Stimulated activated CD4-positive, alpha-beta T cell treated with anti-CD3 and anti-CD28 coated beads, TNF-alpha, amount 100 ng/mL, for 24 hours (primary cell): ENCODE measurements at places on chromosomes 5 and 9.

GRCh38 chr9:129400971-129401622 lies 219.8 kb downstream of the C9orf50 start:
- DNase-seq, result no peak

- no peak for DNase-seq
Measured at GRCh38 chr9:114375386-114376175, 12.2 kb downstream of the AKNA start.

DNA sequence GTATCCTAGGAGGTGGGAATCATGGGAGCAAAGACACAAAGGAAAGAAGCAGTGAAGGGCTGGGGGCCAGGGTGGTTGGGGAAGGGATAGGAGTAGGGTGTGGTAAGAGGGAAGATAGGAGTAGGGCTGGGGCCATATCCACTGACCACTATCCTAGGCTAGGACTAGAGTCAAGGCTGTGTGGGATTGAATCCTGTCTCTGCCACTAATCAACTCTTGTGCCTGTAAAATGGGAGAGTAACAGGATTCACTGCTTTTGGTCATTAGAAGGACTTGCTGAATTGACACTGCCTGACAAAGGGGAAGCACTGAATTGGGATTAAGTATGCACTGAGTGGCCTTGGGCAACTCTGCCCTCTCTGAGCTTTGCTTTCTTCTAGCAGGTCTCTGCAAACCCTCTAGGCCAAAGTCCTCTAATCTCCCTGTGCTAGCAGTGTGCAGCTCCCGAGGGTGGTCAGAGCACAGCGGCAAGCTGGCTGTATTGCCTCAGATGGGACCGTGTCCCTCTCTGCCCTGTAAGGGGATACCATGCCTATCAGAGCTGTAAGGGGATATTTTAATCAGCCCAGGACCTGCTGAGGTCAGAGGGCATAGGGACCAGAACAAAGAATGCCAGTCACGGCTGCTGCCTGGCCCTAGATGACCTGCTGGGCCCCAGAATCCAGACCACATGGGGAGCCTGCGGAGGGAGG lies 12.4 kb upstream of the DAB2IP start:
- DNase-seq, result no peak

DNA sequence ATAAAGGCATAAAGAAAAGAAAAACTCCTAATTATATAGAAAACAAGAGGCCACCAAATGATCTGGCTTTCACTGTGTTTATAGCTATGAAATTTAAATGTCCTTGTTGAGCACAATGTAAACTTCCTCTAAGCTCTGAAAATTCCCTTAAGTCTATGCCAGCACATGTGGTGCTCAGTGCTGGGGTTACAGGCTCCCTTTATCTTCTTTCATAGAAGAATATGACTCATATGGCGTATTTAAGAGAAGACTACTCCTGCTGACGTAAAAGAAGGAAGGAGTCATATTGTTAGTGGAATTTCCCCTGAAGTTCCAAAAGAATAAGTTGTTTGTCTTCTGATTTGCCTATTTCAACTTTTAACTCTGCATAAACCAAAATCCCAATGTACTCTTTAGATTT lies 30.4 kb downstream of the RNF145 start:
- no peak for DNase-seq

GRCh38 chr5:77181596-77182304 lies 28.7 kb upstream of the PDE8B start:
- no peak for DNase-seq

- no peak for DNase-seq
Measured at GRCh38 chr9:134224567-134225093, 60.3 kb upstream of the RNU6ATAC start.

GRCh38 chr5:136311999-136312398 lies 53.3 kb downstream of the TRPC7 start:
- DNase-seq, result no peak

GRCh38 chr5:151492729-151493128 lies 45.3 kb downstream of the SLC36A1 start:
- no peak for DNase-seq

DNA sequence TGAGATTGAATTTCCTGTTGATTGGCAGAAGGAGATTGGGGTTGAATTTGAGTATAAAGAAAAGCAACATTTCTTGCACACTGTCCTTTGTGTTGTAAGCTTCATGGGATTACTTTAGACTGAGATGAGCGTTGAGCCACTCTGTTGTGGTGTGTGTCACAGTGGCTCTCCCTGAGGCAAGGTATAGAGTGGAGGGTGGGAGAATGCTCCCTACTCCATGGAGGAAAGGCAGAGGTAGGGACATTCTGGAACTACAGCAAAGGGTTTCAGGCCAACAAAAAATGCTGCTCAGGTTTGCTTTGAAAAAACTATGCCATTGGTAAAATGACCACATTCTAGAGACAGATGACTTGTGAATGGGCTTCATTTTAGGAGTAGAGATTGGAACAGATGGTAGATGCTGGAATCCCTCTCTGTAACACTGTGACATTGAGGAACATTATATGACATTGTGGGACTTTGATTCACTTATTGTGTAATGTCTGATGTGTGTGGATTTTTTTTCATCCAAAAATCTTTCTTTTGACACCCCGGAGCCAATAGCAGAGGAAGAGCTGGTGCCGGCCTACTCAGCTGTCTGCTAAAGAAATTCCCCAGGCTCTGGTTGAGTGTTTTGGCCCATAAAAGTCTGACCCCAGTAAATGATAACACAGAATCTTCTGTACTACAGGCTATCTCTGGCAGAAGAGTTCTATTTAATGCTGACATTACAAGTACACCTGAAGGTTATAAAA lies 6.2 kb upstream of the CEP120 start:
- no peak for DNase-seq

- DNase-seq, result no peak
Measured at GRCh38 chr5:132065351-132065937, 5.0 kb downstream of the IL3 start.

DNA sequence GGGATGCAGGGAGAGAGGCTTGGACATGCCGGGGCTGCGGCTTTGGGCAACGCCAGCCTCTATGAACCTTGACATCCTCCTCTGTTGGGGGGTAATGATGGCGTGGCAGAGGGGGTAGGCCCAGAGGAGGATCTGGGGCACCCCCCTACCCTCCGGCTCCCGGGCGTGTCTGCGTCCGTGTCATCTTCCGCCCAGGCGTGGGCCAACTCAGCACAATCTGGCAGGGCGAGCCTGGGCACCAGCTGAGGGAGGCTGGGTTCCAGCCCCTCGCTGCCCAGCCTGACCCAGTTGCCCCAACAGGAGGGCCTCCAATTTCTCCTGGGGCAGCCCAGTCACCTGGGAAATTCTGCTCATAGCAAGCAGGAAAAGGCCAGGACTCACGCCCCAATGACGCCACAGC lies 62.9 kb upstream of the IL17B start:
- DNase-seq, result no peak

GRCh38 chr9:107389617-107390071 lies 99.9 kb downstream of the KLF4 start:
- no peak for DNase-seq

- DNase-seq, result no peak
Measured at GRCh38 chr5:173211284-173211683, 23.7 kb downstream of the NKX2-5 start.

GRCh38 chr9:106296426-106296825 lies 566.5 kb upstream of the ZNF462 start:
- DNase-seq, result no peak

GRCh38 chr5:60829490-60830266 lies 14.4 kb downstream of the ELOVL7 start:
- DNase-seq, result no peak

DNA sequence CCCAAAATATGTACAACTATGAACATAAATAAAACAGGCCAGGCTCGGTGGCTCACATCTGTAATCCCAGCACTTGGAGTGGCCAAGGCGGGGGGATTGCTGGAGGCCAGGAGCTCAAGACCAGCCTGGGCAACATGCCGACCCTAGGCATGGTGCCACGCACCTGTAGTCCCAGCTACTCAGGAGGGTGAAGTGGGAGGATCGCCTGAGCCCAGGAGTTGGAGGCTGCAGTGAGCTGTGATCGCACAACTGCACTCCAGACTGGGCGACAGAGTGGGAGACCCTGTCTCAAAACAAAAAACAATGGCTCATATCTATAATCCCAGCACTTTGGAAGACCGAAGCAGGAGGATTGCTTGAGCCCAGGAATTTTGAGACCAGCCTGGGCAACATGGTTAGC lies 1.5 kb downstream of the HAUS6 start:
- DNase-seq, result no peak

DNA sequence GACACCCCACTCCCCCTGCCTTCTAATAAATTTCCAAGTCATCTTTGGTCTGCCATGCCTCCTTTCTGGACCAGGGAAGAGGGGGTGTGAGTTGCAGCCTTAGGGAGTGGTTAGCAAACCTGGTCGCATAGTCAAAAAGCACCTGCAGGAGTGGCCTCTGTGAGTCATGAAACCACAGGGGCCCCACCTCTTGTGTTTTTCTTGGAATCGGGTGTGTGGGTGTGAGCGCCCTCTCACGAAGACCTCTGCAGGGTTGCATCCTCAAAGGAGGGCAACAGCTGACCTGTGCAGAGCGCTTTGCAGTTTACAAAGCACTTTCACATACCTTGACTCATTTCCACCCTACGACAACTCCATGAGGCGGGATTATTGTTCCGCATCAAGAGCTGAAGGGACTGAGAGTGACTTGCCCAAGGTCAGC lies 36.8 kb upstream of the TEX48 start:
- peak; percentile 82 for DNase-seq

DNA sequence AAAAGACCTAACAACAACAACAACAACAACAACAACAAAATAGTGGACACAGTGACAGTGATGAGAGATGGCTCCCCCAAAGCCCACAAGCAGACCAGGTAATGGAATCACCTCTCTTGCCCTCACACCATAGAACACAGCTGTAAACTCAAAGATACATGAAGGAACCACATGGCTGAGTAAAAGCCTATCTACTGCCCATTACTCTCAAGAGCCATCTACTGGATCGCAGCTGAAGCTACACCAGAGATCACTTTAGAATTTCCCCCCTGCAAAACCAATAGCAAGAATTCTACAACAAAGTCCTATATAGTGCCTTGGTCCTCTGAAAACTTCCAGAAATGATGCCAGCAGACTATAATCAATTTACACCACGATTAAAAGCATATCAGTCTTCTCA lies 1537.6 kb upstream of the CDH9 start:
- DNase-seq, result no peak

DNA sequence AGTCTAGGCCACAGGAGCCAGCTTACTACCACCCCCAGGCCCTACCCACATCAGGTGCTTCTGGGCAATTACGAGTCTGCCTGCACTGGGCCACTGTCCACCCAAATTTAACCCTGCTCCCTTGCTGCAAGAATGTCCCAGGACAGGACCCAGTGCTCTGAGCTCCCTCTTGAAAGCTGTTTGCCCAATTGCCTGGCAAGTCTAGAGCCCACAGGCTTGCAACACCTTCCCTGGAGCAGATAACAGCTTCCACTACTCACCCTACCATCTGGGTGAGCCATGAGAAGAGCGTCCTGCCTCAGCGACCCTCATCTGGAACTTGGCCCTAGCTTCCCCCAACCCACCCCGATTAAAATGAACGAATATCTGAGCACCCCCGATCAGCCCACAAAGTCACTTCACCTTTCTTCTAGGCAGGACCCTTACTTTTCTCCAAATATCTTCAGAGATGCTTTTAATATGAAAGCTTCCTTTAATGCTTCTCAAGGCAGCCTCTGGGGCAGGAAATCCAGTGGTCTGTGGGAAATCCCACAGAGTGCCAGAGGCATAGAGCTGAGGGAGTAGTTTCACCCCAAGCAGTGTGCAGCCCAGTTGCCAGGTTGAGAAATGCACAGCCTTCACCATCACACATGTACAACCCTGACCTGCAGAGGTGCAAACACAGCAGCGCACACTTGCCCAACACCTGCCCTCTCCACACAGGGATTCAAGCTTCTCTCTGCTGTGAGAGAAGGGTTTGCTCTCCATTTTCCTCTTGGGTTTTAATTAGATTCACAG lies 10.6 kb downstream of the ACSL6 start:
- DNase-seq, result no peak

DNA sequence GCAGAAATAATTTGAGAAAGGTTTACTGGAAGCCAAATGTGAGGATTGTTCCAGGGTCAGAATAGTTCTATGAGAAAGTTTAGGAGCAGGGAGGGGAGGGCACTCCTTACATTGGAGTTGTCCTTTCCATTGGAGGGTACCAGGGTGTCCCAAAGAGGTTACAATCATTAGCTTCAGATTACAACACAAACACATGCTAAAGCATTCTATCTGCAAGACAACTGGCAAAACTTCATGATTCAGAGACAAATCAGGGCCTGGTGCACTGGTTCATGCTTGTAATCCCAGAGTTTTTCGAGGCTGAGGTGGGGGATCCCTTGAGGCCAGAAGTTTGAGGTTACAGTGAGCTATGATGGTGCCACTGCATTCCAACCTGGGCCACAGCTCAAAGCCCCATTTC lies 51.8 kb downstream of the NSUN2 start:
- DNase-seq, result no peak

DNA sequence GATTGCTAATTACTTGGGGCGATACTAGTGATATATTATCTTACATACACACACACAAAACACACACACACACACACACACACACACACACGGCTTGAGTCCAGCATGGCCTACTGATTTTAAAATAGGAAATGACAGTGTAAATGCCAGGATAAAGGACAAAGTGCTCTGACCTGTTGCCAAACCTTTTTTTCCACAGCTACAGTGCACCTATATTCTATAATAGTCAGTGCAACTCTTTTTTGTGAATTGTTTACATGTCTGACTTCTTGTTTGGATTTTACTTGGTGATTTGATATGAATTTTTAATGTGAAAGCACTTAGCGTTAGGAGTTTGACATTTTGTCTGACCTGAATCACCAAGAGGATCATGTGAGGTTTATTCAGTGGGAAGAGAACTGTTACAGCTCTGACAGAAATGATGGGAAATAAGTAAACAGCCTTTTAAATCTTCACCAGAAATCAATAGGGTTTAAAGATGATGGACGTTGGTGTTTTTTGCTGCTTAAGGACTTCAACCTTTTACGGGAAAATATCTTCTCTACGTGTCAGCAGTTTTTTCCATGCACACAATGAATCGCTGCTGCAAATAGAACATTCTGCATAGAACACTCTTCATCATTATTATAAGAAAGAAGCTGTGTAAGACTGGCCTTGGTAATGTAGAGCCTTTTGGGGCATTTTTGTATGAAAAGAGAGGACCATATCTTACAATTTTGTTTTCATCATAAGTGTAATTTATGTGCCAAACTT lies 218.5 kb downstream of the RANBP17 start:
- DNase-seq, result no peak

- DNase-seq, result no peak
Measured at GRCh38 chr5:98397081-98397480, 376.4 kb upstream of the RGMB start.

- no peak for DNase-seq
Measured at GRCh38 chr5:35828082-35828598, 28.6 kb upstream of the IL7R start.

- no peak for DNase-seq
Measured at GRCh38 chr9:87199278-87199677, 252.0 kb upstream of the GAS1 start.

DNA sequence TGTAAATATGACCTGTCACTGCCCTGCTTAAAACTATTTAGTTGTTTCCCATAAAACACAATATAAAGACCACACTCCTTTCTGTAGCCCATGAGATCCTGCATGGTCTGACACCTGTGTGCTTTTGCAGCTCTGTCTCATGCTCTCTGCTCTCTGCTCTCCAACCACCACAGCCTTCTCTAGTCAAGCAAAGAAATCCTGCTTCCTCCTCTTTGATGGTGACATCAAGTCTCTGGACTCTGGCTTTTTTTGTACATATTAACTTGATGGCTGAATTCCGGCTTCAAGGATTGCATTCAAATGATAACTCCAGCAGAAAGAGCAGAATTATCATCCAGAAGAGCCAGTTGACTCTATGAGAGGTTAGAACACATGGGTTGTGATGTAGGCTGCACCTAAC lies 58.2 kb downstream of the CHSY3 start:
- DNase-seq, result no peak

- DNase-seq, result no peak
Measured at GRCh38 chr5:63125392-63125791, 546.8 kb downstream of the LRRC70 start.
